ENCODE measurements at places on chromosomes 16 and 17.
A peak's percentile ranks its signal among the peaks of the same experiment; 100 is the strongest.

DNA sequence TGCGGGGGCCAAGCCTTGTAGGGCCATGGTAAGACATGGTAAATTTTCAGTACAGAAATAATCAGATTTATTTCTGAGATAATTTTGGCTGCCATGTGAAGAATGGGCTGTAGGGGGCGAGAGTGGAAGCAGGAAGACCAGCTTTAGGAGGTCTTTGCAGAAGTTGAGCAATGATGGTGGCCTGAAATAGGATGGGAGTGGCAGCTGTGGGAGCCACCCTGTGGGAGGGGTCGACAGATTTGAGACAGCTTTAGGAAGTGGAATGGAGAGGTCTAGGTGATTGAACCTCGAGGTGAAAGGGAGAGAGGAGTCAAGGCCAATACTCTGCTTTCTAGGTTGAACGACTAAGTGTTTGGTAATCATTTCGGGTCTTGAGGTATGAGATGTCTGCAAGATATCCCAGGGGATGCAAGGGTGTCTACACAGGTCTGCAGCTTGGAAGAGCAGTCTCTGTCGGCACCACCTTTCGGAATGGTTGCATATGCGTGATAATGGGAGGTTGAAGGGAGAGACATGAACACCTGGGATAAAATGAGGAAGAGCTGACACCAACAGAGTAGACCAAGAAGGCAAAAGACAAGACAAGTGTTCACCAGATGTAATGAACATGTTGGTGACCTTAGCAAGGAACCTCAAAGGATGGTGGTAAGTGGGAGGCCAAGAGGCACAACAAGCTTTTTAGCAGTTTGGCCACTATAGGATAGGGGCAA, 4.2 kb upstream of the ATXN7L3 start:
- no peak for DNase-seq

DNA sequence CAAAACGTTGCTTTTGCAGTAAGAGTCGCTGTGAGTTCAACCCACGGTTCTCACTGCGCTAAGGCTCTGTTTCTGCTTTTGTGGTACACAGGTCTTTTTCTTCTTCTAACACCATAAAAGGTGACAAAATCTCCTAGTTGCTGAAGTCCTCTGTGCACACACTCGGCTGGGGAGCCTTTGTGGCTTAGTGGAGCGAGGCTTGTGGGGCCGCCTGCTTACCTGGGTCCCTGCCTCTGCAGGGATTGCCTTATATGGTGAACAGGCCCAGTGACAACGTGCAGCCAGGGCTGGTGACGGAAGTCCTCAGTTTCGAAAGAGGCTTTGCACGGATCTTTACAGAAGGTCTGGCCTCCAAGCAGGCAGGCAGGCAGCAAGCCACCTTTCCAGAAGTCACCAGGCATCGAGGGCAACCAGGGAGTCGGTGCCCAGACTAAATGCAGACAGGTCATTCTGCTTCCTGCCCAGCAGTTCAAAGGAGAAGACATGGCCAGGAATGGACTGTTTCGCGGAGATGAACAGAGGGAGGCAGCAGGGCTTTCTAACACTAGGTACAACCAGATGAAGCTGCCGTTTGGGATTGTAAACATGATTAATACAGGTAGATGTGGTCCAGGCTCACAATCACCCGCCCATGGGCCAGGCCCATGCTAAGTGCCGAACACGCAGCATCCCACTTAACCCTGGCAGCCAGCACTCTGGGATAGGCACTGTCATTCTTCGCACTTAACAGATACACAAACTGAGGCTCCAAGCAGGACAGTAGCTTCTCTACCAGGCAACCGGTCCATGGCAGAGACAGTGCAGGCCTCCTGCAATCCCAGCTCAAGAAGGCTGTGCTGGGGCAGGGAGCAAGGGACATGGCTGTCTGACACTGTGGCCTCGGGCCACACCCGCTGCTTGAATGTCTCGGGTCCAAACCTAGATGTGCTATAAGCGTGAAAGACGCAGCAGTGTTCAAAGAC, 10.7 kb upstream of the MEAK7 start:
- DNase-seq = no peak

- no peak for DNase-seq
Measured at GRCh38 chr17:65523853-65524664, 37.4 kb downstream of the AXIN2 start.

GRCh38 chr17:77196251-77196650, 55.5 kb downstream of the SEC14L1 start:
- DNase-seq = no peak

GRCh38 chr16:73794994-73795393, 501.6 kb upstream of the PSMD7 start:
- DNase-seq = no peak

DNA sequence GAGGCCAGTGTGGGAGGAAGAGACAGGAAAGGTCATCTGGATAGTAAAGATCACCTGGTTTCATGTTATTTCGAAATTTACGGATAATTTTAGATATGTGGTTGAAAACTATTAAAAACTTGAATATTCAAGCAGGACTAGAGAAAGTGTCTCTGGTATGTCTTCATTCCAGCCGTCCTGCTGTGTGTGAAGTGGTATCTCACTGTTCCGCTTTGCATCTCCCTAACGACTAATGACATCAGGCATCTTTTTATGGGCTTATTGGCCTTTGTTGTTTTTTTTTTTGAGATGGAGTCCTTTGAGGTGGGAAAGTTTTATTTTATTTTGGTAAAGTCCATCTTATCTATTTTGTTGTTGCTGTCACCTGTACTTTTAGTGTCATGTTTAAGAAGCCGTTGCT, 214.4 kb upstream of the CHMP6 start:
- no peak for DNase-seq

- no peak for DNase-seq
Measured at GRCh38 chr16:212999-213398, 16.2 kb downstream of the LUC7L start.

- DNase-seq = no peak
Measured at GRCh38 chr17:79090443-79091225, 16.0 kb downstream of the ENGASE start.

- no peak for DNase-seq
Measured at GRCh38 chr16:81477697-81478693, 33.4 kb downstream of the CMIP start.

GRCh38 chr16:22098405-22099255, 6.3 kb downstream of the VWA3A start:
- DNase-seq = no peak

- no peak for DNase-seq
Measured at GRCh38 chr17:9436630-9437029, 139.0 kb downstream of the STX8 start.

DNA sequence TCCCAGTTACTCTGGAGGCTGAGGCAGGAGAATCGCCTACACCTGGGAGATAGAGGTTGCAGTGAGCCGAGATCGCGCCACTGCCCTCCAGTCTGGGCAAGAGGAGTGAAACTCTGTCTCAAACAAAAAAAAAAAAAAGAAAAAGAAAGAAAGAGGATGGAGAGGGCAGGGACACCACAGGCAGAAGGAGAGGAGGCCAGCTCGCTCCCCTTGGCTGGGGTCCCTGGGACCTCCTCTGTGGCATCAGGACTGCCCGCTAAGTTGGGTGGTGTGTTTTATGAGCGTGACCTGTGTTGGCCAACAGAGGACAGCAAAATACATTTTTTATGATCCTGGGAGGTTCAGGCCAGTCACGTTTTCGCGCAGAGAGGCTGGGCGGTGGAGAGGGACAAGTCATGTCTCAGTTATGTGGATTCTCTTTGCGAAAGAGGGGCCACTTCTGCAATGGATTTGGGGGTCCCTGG, 229.6 kb downstream of the MRTFB start:
- no peak for DNase-seq

- DNase-seq = no peak
Measured at GRCh38 chr17:81418710-81419318, 23.6 kb downstream of the BAHCC1 start.

DNA sequence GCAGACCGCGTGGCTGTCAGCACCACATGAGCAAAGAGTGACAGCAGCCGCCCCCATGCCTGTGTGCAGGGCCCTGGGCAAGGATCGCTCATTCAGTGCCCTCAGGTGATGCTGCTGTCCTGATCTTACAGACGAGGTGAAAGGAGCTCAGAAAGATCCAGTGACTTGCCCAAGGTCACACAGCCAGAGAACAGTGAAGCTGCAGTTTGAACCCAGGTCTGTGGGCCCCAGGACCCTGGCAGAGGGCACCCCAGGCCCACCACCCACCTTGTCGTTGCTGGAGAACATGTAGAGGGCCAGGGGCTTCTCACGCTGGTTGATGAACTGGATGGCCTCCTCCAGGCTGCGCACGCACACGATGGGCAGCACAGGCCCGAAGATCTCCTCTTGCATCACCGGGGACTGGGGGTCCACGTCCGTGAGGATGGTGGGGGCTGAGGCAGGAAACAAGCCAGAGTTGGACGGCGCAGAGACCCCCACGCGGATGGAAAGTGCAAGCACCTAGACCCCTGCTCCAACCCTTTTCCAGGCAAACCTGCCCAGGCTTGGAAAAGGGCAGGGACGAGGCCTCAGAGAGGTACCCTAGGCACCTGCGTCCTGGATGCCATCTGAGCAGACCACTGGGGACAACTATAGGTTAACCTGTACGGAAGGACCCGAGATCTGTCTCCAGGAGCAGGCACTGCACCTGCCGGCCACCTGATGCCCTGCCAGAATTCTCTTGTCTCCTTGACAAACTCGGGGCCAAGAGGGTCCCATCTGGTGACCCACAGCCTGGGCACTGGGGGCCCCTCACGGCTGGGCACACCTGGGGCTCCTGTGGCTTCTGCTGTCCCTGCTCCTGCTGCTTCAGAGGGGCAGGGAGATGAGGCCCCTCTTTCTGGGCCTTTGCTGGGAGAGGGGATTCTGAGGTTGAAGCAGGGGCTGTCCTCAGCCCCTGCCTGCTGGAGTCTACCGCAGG, 8.6 kb downstream of the ALDH3A1 start:
- no peak for DNase-seq

GRCh38 chr17:54085020-54085419, 262.3 kb downstream of the KIF2B start:
- no peak for DNase-seq

DNA sequence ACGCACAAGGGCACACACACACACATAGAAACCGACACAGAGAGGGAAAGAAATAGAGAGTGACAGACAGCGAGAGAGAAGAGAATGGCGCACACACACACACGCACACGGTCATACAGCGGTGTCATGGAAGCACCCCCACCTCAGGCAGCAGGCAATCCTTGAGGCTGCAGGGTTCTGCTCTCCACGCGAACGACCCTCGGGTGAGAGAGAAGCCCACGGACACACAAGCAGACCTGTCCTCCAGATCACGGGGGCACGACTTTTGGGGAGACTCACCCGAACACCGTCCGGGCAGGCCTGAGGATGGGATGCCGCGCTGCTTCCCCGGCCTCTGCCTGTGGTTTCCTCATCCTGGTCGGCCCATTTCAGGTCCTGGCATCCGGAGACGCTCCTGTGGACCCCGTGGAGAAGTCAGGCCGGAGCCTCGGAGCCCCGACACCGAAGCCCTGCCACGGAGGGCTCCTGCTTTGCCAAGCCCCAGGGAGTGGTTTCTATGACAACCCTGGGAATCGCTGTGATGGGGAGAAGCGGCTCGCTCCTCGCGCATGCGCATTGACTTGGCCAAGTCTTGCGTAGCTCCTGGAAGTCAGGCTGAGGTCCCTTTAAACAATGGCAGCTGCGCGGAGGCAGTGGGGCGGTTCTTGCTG, 118.2 kb upstream of the KCNJ18 start:
- DNase-seq = no peak

GRCh38 chr16:4688674-4689045, 4.7 kb upstream of the NUDT16L1 start:
- no peak for DNase-seq

DNA sequence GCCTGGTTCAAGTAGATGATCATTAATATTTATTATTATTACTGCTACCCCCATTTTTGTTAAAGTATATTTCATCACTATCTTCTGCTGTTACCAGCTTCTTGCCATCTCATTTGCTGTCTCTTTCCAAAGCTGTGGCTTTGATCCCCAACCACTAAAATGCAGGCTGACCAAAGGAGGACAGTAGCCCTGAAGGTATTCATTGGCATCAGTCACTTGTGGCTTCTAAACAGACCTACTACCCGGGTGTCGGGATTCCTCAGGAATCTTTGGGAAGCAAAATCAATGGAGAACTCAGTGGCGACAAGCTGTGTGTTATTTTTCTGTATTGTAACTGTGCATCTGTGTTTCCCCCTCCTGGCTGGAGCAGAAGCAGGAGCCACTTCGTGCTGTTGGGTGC, 379.2 kb upstream of the ERCC4 start:
- DNase-seq = no peak

GRCh38 chr17:17190188-17190587, 15.9 kb downstream of the PLD6 start:
- no peak for DNase-seq

DNA sequence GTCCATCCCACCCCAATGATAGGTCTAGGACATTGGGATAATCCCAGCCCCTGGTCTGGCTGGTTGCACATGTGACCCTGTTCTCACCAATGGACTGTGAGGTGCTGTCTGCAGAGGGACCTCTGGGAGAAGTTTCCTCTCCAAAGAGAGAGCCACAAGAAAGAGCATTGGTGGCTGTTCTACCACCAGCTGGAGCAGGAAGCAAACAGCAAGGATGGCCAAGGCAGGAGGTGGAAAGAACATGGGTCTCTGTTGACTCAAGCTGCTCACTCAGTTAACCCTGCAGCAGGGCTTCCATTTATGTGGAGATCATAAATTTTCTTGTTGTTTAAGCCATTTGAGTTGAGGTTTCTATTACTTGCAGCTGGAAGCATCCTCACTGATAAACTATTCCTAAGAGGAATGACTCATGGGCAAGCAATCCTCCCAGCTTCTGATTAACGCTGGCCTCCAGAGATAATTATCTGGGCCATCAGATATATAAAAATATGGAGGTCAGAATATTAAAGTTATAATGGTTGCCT, 52.6 kb downstream of the CYB5B start:
- DNase-seq = no peak

GRCh38 chr17:39174920-39175694, 9.1 kb upstream of the ARL5C start:
- DNase-seq = no peak

DNA sequence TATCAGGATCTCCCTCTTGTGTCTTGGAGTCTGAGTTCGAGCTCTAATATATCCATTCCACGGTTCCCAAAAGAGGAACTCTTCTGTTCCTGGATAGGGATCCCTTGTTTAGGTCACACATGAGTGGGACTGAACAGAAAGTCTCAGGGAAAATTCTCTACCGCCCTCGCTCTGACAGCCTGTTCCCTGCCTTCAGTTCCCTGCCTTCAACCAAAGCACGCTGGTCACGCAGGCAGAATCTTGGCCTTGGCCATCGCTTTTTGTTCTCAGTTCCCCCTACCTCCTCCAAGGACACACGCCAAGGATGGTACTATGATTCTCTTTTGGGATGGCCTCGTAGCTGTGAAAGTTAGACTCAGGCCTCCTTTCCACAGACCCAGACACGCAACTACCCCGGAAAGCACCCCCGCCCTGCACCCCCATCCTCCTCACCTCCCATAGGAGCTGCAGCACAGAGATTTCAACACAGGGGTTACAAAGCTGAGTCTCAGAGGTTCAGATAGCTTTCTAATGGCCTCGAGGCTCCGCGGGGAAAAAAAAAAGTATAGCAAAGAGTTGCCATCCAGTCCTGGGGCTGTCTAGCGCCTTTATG, 1.5 kb upstream of the SHISA6 start:
- DNase-seq = no peak

GRCh38 chr16:22948603-22949368, 134.8 kb downstream of the HS3ST2 start:
- peak; percentile 77 for DNase-seq
